ENCODE measurements at places on chromosomes 1 and 21.

DNA sequence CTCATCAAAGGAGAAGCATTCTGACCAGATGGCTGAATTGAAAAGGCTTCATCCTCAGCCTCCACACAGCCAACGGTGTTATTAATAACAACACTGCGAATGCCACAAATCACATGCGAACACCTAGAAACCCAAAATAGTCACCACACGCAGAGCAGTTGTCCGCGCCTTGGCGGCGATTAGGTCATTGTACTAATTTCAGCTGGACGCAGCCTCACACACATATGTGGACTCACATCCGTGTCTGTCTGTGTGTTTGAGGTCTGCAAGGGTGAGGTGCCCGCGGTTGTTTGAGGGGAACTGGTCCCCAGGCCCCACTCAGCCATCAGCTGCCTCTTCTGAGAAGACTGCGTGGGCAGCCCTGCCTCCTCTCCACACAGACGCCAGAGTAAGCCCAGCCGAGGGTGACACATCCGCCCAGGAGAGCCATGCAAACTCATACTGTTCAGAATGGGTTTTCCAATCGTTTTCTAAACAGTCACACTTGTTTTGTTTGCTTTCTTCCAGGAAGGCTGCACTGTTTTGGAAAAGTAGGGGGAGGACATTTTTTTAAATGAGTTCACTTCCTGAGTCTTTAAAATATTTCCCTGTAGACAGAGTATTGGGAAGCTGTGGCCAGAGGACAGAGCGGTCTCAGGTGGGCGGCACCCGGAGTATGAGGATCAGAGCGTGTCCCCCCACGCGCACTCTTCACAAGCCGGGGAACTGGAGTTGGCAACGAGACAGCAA lies 53.4 kb downstream of the TOMM20 start:
- peak; percentile 69 for DNase-seq

DNA sequence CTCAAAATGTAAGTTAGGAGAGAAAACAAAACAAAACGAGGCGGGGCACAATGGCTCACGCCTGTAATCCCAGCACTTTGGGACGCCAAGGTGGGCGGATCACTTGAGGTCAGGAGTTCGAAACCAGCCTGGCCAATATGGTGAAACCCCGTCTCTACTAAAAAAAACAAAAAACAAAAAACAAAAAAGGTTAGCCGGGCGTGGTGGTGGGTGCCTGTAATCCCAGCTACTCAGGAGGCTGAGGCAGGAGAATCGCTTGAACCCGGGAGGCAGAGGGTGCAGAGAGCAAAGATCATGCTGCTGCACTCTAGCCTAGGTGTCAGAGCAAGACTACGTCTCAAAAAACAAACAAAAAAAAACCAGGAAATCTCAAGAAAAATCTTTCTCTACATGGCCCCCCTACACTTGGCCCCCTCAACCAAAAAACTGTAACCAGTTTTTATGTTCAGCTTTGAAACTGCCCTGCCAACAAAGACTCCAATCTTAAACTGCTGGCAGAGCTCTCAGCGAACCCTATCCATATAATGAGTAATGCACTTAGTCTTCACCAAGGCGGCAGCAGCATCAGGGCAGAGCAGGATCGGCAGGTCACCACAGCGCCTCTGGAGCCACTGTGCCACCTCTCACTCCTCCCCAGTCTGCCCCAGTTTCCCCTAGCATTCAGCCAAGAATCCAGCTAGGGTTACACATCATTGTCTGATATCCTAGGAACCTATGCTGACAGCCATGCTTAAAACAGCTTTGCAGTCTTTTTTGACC lies 71.7 kb downstream of the JAK1 start:
- DNase-seq: no peak

GRCh38 chr1:234265321-234265720 lies 107.9 kb upstream of the COA6 start:
- no peak for DNase-seq

GRCh38 chr21:25494804-25495203 lies 112.5 kb downstream of the MRPL39 start:
- DNase-seq: no peak

DNA sequence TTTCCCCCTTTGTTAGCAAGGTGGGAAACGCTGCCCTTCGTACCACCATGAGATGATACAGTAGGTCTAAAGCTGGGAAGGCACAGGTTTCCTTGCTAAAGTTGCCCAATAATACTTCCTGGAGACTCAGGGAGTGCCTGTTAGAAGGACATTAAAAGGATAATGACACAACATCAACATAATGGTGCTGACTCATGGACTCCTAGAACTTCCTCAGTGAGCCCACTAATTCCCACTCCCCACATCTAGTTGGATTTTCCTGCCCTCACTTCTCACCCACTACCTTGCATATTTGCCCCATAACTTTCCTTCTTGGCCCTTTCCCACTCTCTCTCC lies 17.5 kb downstream of the CFAP45 start:
- no peak for DNase-seq

DNA sequence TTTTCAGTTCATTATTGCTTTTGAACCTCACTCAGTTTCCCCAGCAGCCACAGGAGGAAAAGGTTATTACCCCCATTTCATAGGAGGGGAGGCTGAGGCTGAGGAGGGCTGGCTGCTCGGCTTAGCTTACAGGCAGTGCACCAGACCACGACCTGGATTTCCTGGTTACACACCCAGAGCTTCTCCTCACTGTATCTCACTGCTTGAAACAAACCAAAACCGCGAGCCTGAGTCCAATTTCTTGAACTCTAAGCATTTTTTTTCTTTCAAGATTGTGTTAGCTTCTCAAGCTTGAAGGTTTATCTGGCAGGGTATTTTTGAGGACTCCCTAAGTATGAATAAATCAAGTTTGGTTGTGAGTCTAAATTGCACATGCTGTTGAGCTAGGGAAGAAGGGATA lies 188.9 kb upstream of the EDN2 start:
- no peak for DNase-seq

DNA sequence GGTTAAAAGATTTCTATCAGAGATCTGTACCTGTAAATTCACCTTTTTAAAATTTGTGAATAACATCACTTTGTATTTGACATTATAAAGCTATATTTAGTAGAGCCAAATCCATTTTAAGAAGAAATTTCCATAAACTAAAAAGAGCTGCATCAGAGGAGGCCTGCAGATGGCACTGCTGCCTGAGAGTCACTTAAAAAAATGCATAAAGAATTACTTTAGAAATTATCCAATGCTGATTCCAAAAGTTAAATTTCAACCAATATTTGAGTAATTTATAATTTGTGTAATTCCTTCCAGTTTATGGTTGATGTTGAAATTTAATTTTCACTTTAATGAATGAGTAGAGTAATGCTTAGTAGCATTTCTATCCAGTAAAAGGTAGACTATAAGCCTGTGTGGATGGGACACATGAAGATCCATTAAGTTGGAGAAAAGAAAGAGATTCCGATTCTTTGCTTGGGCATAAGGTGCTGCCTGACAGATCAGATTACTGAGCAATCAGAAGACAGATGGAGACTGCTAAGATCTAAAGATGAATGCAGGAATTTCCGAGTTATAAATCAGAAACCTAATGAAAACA lies 20.7 kb upstream of the RPE65 start:
- no peak for DNase-seq

GRCh38 chr1:118304722-118305359 lies 119.8 kb upstream of the SPAG17 start:
- no peak for DNase-seq

Data from omental fat pad (tissue), 4 donors.